ENCODE measurements at places on chromosomes 4 and X.

- DNase-seq = peak; percentile 82
These were observed at the start of gene MAGEE1 for GRCh38 chrX:76427560-76428242. Gene MAGEE1, plus strand, starts transcription at chrX:76427710. Its CDS starts 221 bp downstream, at chrX:76427931.

DNA sequence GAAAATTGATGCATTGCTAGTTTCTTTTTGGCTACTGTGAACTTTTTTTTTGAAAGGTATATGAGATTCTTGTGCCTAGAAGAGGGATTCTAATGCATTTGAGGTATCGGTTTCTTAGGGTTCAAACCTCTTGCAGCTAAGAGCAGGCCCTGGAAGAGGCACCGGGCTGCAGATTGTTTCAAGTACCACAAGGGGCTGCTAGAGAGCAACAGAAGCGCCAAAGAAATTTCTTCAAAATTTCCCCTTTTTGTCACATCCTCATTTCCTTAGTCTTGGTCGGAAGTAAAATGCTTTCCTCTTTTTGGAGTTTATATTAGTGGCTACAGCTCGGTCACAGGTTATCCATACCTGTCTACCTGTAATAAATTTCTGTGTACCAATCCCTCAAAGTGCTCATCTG is 89.8 kb downstream of the PDGFRA start:
- peak; percentile 42 for DNase-seq

DNA sequence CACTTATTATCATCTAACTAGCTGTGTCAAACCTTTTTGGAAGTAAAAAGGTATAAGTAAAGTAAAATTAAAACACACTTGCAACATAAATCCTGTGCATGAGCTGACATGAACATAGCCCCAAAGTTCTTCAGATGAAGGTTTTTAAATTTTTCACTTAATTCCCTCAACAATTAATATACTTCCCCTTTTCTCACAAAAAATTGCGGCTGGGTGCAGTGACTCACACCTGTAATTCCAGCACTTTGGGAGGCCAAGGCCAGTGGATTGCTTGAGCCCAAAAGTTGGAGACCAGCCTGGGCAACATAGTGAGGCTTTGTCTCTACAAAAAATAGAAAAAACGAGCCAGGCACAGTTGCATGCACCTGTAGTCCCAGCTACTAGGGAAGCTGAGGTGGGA is 16.8 kb downstream of the RASGEF1B start:
- no peak for DNase-seq

- DNase-seq = no peak
These were observed 10.4 kb upstream of the USO1 start for GRCh38 chr4:75714011-75714410.

DNA sequence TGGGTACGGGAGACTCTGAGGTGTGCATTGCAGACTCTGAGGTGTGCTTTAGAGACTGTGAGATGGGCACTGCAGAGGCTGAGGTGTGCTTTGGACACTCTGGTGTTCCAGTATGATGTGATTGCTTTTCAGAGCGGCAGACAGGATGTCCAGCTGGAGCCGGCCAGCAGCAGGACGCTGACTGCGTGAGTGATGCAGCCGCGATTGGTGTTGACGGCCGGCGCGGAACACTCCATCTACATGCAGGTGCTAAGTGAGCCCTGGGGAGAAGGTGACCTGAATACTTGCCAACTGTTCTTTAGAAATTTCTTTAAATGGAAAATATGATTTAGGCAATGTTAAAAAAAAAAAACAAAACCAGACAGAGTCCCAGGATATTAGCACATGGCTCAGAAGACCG is 103.1 kb upstream of the PPP2R3B start:
- no peak for DNase-seq

GRCh38 chrX:6095469-6095868 is 133.2 kb downstream of the NLGN4X start:
- DNase-seq = peak; percentile 41

- peak; percentile 35 for DNase-seq
These were observed 33.6 kb upstream of the MXD4 start for GRCh38 chr4:2295500-2295899.

DNA sequence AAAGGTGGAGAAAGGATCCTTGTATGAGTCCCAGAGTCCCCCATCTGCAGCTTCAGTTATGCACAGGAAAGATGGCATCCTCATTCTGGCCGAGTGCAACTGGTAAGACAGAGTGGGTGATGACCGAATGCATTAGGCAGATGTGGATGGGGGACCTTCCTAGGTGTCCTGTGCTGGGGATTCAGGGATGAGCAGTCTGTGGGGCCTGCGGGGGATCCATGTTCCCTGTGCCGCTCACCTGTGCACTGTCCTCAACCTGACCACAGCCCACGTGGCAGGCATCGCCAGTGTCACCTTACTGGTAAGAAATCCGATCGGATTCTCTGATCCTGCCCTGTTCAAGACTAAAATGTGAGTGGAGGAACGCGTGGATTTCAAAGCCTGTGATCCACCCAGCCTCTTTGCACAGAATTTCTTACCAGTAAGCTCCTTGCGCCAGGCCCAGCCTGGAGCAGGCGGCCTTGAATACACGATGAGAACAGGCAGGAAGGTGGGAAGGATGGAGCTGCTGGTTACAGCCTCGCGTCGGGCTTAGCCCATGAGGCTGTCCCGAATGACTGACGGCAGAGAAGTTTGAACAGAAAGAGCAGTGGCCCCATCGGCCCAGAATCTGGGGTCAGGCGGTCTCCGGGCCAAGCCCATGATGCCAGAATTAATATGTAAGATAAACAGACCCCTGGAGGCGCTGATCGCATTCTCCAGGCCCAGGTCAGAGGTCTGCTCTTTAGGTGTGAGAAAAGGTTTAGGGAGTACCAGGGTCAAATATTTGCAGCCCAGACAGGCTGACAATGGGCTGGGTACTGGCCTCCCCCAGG is 56.5 kb downstream of the CPZ start:
- DNase-seq = no peak

GRCh38 chrX:71315917-71316316 is 14.4 kb downstream of the ITGB1BP2 start:
- no peak for DNase-seq

DNA sequence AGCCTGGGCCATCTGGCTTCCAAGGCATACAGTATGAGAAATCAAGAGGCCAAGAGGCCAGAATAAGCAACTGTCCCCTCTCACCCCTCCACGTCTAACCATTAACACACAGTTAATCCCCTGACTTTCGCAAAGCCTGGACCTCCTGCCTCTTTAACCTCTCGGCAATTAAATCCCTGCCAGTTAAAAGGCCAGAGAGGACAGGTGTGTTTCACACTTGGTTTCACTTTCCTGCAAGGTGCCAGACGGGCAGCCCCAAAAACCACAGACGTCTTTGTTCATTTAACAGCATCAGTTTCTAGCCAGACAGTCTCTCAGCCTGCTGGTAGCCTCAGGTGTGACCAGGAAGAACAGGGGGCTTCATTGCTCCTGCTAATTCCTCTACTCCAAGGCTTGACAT is 91.1 kb upstream of the KIT start:
- no peak for DNase-seq

- DNase-seq = peak; percentile 56
These were observed 18.9 kb downstream of the ADD1 start for GRCh38 chr4:2862528-2862927.

DNA sequence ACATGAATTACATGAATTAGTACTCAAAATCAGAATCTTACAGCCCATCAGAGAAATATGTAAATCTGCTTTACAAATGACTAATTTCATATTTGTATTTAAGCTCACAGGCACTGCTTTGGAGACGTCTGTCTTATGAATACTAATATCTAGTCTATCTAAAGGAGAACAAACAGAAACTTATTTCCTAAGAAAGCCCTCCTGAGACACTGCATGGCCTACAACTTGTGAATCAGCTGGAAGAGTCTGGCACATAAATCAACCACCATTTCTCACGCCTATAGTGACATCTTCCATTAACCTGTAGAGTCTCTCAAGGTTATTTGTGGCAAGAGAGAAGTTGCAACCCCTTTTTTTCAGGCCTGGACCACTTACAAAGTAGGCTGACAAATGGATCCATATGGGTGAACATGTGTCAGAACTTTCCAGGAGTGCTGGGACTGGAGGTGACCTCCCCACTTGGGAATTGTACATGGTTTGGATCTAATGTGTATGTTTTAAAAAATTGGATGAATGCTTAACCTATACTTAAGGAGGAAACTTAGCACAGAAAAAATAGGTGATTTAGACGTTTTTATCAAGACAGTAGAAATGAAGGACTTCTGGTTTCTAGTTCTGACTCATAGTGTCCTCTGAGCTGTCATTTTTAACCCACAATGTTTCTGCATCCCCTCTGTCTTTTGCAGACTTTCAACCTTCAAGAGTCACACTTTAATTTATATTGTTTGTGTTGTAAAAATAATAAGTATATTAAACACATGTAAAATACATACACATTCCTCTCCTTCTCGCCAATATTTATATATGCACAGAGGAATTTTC is 83.2 kb upstream of the ARHGAP24 start:
- DNase-seq = no peak

DNA sequence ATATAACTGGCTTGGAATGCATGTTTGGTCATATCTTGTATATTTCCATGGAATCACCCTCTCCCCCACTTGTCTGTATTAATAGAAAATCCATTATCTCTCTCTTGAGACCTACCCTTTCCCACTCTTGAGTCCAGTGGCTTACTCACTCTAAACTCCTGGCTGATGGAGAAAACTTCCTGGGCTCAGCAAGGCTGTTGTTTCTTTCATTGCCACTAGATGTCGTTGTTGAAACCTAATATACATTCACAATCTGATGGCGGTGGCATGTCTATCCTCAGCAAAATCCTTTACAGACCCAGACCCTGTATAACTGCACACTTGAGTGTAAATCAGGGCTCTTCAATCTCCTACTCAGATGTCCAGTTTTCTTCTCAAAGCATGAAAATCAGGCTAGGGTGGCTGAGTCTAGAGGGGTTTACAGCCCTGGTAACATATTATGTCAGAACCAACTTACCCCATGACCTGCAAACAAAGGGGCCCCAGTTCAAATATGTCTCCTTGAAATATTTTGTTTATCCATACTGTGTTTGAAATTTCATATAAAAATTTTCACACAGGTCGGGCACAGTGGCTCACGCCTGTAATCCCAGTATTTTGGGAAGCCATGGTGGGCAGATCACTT is 70.0 kb upstream of the FAM241A start:
- DNase-seq = peak; percentile 45

DNA sequence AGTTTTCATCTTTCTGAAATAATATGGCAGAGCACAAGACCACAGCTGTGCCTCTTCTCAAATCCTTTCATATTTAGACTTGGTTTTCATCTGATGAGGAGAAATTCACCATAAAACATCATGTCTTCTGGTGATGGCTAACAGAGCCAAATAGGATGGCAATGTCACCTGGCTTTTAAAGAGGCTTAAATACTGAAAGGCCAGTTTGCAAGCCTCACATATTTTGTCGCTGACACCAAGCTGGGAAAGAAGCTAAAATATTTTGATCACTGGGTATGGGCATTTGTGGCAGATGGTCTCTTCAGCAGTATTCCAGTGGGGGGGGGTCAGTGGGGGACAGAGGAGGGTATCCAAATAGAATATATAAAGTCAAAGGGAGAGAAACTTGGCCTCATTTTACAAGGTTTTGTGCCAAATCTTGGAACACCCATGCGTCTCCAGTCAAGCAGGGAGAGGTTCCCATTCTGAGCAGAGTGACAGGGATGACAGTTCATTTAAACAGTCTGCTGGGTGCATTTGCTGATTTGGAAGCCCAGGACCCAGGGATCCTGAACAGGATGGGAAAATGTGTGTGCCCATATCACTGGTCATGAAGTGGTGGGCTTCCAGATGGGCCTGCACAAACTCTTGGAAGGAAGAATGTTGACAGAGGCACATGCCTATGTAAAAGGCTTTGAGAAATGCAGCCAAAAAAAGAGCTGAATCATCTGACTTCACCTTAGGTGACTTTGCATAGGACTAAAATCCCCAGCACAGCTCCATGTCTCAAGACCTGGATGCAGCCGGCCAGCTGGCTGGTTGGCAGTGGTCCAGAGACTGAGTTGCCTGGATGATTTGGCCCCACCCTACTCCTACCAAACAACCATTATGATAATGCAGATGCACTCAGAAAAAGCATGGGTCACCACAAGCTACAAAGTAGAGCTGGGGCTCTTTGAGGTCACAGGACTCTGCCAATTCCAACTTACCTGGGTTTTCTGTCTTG is 484.4 kb upstream of the NR3C2 start:
- no peak for DNase-seq

DNA sequence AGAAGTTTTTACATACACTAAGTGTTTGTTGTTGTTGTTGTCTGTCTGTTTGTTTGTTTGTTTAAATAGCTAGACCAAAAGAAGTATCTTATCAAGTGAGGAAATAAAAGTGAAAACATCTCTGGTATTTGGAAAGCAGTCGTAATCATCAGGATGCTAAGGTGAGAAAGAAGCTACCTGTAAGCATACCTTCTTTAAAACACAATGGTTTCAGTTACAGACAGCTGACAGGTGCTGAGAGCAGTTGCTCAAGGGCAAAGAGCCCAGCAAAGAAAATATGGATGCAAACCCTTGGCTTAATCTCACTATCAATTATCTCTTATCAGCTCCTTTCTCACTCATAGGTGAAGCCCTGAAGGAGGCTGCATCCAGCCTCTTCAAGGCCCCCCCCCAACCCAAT is 42.8 kb upstream of the FBXW7 start:
- no peak for DNase-seq

DNA sequence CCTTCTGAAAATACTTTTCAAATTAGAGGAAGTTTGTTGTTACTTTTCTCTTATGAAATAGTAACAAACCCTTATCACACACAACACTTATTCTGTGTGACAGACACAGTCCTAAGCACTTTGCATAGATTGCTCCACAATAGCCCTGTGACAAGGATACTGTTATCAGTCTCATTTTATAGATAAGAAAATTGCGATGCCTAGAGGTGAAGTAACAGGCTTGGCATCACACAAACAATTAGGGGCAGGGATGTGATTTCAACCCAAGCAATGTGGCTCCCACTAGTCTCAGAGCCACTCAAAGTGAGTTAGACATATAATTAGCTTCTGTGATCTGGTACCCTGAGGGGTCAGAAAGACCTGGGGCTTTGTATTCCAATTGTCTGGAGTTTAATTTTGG is 339.9 kb downstream of the FBXO8 start:
- no peak for DNase-seq

GRCh38 chrX:72271091-72271788 is 5.8 kb downstream of the RPS4X start:
- no peak for DNase-seq

DNA sequence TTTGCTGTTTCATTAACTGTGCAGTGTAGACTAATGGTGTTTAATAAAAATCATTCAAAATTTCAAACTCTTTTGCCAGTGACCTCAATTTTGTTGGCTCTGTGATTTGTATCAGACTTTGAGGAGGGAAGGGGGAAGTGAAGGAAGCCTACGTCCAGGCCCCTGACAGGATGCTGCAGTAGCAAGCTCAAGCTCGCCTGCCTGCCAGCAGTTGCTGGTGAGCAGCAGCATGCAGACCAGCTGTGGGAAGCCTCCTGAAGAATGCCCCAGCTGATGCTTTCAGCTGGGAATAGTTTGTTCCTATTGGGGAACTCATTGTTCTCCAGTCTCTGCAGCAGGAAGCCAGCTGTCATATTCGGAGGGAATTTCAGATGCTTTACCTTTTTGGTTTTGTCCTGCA is 495.2 kb downstream of the AFF2 start:
- DNase-seq = no peak

DNA sequence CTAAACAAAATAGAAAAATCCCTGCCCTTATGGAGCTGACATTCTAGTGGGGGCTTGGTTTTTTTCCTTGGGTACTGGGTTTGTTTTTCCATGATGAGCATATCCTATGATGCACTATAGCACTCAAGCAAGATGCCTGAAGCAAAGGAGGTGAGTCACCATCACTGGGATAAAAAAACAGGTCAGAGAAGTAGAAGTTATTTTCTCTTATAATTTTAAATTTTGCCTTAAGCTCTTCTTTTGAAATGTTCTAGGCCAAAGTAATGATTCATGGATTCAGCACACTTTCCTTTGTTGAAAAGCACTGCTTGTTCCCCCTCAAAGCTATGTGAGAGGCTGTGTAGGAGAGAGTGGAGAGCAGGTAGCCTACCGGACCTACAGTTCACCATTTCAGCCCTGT is 15.2 kb upstream of the CXCL2 start:
- no peak for DNase-seq

Measured in H9 (cell line).